ENCODE measurements at places on chromosomes 5 and 9. TPM values are rescaled to one million over a fixed set of nuclear protein-coding genes. Genes with fewer than 3 reads are reported as not detected.

Gene TSSK1B
- total RNA-seq: not detected

Gene C5orf63
- 4.1 TPM for total RNA-seq

Gene RANBP17
- 2.0 TPM for total RNA-seq

Gene IFNA2
- not detected for total RNA-seq

Gene NRARP
- 3.9 TPM for total RNA-seq

Gene ARL14EPL
- 0.19 TPM for total RNA-seq

Gene GPR150
- 0.14 TPM for total RNA-seq

Gene CERCAM
- total RNA-seq: 41.3 TPM

Gene ADAMTS19
- not detected for total RNA-seq

Gene RLN1
- not detected for total RNA-seq

Gene ADAMTS16
- total RNA-seq: 1.1 TPM

Gene CARD9
- 0.95 TPM for total RNA-seq

Gene TOR1B
- total RNA-seq: 25.3 TPM

Gene TNFSF15
- 0.40 TPM for total RNA-seq

Gene IFNK
- total RNA-seq: not detected

Gene PAIP2
- total RNA-seq: 94.8 TPM

Gene PCDHB2
- 3.4 TPM for total RNA-seq

Gene BNC2
- total RNA-seq: 4.2 TPM

Gene SLC23A1
- total RNA-seq: 1.3 TPM

Gene EMB
- total RNA-seq: 2.4 TPM

Gene ANKRD34B
- not detected for total RNA-seq

Gene FAM221B
- not detected for total RNA-seq

Gene NPR3
- 14.8 TPM for total RNA-seq

Gene EPB41L4B
- total RNA-seq: 11.1 TPM

Gene HINT1
- total RNA-seq: 476 TPM

Gene AIF1L
- total RNA-seq: 1.1 TPM

Gene GFI1B
- total RNA-seq: not detected

Gene IL7R
- total RNA-seq: 0.46 TPM
